ENCODE measurements at places on chromosomes 6 and 20.

- DNase-seq = no peak
Observed at GRCh38 chr20:64167676-64168075, 3.4 kb downstream of the MYT1 start.

- no peak for DNase-seq
Observed at GRCh38 chr20:61628480-61628879, 376.4 kb downstream of the CDH4 start.

DNA sequence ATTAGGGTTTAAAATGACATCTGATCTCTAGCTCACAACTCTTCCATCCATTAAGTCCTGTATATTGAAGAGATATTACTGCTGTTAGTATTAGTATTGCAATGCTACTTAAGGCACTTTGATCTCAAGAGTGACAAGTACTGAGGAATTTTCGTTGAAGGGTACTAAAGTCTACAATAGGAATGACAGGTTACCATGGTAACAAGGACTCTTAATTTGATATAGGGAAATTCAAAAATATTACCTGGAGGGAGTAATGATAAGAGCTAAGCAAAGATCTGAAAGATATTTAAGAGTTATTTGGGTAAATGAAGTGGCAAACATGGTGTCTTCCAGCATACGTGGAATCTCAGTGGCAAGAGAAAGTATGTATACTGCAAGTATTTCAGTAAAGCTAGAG is 518.0 kb upstream of the SLC35B3 start:
- no peak for DNase-seq

DNA sequence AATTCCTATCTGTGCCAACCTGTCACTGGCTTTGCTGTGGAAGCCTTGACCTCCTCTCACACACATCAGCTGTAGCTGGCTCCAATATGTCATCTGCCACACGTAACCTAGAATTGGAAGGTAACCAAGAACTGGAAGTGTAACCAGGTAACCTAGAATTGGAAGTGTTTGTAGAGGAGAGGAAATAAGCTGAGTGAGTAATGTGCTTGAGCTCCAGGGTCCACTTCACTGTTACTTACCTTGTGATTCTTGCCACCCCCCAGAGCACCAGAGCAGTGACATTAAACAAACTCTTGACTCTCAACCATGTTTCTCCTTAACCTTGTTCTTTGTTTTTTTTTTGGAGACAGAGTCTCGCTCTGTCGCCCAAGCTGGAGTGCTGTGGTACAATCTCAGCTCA is 350.5 kb downstream of the NRN1 start:
- no peak for DNase-seq

DNA sequence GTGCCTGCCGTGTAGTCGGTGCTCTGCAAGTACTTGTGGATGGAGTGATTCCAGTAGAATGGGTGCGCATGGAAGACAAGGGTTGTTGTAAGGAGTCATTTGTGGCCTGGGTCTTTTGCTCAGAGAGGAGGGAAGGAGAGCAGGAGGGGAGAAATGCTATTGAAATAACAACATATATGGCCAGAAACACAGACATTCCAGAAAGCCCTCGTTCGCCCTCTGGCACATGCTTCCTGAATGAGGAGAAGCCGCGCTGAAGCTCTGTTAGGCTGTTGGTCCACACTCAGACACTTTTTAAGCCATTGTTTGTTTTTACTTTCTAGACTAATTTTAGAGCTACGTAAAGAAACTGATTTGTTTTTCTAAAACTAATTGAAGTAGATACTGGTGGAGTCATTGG is 107.4 kb downstream of the RPP40 start:
- no peak for DNase-seq

- DNase-seq = no peak
Observed at GRCh38 chr6:159152041-159152440, 17.2 kb upstream of the FNDC1 start.

DNA sequence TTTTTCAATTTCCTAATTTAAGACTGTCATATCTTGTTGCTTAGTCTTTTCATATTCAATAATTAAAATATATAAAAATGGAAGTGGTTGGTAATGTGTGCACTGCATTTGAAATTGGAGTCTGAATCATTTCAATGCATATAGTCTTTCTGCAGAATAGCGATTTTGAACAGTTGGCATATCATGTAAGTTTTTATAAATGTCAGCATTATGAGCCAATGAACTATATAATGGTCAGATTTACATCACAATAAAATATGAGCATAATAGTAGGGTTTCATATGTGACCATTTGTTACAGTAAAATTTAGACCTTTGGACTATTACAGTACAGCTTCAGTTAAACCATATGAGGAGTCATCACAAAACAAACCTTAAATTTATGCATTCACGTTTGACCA is 4.3 kb downstream of the RAB32 start:
- no peak for DNase-seq

- no peak for DNase-seq
Observed at GRCh38 chr6:109503327-109504224, 20.6 kb upstream of the ZBTB24 start.

DNA sequence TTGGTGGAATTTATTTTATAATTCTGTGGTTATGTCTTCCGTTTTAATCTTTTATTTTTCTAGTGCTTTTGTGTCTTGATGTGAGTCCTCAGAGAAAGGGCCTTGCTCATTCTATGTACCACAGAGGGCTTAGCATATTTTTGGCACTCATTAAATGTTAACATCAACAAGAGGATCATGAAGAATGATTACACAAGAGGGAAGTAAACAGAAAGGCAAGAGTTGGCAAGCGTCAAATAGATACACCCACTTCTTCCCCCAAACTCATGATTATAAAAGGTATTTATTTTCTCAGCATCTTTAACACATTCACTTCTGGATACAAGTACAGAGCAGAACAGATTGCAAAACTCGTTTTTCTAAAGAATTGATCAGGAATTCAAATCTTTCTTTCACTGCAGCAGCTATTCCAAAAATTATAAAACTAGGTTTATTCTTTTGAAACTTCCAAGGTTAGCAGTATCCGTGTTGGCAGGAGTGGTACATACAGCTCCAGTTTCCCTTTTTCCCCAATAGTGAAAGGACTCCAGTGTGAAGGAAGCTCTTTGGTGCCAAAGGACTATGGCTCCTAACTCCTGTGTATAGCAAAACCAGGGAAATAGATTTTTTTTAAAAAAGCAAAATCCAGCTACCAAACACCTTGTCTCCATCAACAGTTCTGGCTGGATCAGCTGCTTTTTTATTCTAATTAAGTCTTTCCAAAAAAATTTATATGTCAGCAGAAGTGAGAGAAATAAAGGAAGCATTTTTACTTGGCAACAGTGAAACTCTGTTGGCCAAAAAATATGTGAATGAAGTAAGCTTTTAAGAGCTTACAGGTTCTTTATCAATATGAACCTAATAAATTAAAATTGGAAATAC is 221.9 kb downstream of the ADGRG6 start:
- DNase-seq = no peak

DNA sequence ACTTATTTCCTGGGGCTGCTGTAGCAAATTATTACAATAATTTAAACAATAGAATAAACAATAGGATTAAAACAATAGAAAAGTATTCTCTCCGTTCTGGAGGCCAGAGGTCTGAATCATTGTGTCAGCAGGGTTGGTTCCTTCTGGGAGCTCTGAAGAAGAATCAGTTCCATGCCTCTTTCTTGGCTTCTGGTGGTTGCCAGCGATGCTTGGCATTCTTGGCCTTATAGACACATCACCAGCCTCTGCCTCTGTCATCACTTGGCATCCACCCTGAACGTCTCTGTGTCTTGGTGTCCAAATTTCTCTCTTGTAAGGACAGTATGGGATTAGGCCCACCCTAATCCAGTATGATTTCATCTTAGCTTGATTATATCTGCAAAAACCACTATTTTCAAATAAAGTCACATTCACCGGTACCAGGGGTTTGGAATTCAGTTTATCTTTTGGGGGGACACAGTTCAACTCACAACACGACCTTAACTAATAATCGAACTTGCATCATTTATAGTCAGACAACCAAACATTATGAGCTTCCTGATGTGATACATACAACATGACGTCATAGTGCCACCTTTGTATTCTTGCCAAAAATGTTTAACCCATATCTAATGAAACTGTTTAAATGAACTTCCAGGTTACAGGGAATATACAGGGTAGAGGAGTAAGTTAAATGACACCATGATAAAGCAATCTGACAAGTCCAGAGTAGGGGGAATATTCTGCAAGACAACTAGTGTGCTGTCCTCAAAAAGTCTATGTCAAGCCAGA is 84.7 kb upstream of the RNF24 start:
- DNase-seq = no peak

GRCh38 chr6:33755070-33755869 is 8.6 kb upstream of the IP6K3 start:
- no peak for DNase-seq

DNA sequence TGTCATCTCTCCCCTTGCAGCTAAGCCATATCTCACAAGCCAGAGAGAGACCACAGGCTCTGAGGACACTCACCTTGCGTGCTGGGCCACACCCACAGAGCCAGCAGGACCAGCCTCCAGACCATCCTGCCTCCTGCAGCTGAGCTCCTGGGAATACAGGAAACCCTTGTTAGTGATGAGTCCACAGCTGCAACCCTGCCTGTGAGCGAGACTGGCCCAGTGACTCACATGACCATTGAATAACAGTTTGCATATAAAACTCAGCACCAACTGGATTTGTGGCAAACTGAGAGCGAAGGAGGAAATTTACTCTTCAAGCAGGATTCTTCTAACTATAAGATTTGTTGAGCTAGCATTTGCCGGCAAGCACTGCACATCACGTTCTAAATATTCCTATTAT is 3.0 kb downstream of the THBS2 start:
- no peak for DNase-seq

GRCh38 chr20:19451923-19452295 is 239.5 kb downstream of the SLC24A3 start:
- DNase-seq = no peak

DNA sequence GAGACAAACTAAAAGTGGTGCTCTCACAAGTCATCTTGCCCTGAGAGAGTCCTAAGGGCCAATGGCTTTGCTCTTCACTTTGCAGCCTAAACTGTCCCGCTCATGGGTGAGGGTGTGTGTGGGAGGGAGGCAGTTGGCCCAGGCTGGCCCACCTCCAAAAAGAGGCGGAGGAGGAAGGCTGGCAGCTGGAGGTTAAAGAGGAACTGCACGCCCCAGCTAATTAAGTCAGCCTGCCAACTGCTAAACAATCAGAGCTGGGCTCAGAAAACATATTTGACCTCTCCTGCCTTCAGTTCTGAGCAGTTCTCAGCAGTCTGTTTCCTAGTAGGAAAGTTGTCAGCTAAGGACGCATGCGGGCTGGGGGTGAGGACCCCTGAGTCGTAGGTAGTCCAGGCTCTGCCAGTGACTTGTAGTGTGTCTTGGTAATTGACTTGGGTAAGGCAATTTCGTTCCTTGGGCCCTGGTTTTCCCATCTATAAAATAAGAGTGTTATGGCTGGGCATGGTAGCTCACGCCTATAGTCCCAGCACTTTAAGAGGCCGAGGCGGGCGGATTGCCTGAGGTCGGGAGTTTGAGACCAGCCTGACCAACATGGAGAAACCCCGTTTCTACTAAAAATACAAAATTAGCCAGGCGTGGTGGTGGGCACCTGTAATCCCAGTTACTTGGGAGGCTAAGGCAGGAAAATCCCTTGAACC is 17.0 kb downstream of the GSS start:
- no peak for DNase-seq

DNA sequence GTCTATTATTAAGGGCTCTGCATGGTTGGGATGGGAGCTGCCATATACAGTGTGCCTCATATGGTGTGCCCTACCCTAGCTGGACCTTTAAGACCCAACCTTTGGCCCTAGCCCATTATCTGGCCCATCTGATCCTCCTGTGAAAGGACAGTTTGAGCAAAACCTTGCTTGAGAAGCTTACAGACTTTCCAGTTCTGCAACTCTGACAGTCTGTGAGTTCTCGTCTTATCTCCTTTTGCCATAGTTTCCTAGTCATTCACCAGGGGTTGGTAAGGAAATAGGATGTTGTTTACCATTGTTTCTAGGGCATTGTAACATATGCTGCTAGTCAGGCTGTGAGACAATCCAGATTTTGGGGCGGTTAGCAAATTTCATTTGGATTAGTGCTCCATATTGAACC is 17.2 kb downstream of the CTNNBL1 start:
- DNase-seq = no peak

GRCh38 chr6:37047346-37047688 is 41.9 kb downstream of the FGD2 start:
- no peak for DNase-seq

- DNase-seq = no peak
Observed at GRCh38 chr20:24836041-24836533, 113.0 kb upstream of the CST7 start.

Measured in stimulated activated CD4-positive, alpha-beta T cell treated with anti-CD3 and anti-CD28 coated beads, Interleukin-15, amount 100 ng/mL, for 1 hour (primary cell).